Activated CD4-positive, alpha-beta T cell treated with anti-CD3 and anti-CD28 coated beads, Interleukin-2, amount 10 ng/mL, durations not matched to agents 24 days and 14 days (primary cell): ENCODE measurements at places on chromosomes 16 and 17. TPM values are rescaled to one million over a fixed set of nuclear protein-coding genes. Genes with fewer than 3 reads are reported as not detected.

Gene VMO1
- not detected in 2 replicates for total RNA-seq

Gene CTCF
- 60.2 and 62.5 TPM in 2 replicates for total RNA-seq

Gene MARCHF10
- not detected in 2 replicates for total RNA-seq

Gene GGT6
- total RNA-seq = not detected in 2 replicates

Gene SDR42E1
- total RNA-seq = 5.3 and 5.4 TPM in 2 replicates

Gene MPP3
- total RNA-seq = 0.63 TPM in 1 of 2 replicates, not detected in the other

Gene MED13
- 60.1 and 63.4 TPM in 2 replicates for total RNA-seq

Gene CA10
- not detected in 2 replicates for total RNA-seq

Gene CCDC200
- 0.65 and 0.92 TPM in 2 replicates for total RNA-seq

Gene KRT33B
- not detected in 2 replicates for total RNA-seq

Gene SLC12A4
- total RNA-seq = 40.6 and 44.7 TPM in 2 replicates

Gene INCA1
- total RNA-seq = 0.56 and 0.69 TPM in 2 replicates

Gene HCRT
- not detected in 2 replicates for total RNA-seq

Gene ANKS4B
- total RNA-seq = not detected in 2 replicates

Gene PRPF8
- total RNA-seq = 432 and 442 TPM in 2 replicates

Gene KCNH4
- total RNA-seq = 1.6 and 2.3 TPM in 2 replicates

Gene GIT1
- total RNA-seq = 91.3 and 91.4 TPM in 2 replicates

Gene UBE2Z
- 89.3 and 91.4 TPM in 2 replicates for total RNA-seq

Gene PRDM7
- not detected in 2 replicates for total RNA-seq

Gene MMP25
- 8.1 and 10.2 TPM in 2 replicates for total RNA-seq

Gene CBLN1
- total RNA-seq = not detected in 2 replicates

Gene GNAO1
- total RNA-seq = 2.0 and 2.3 TPM in 2 replicates

Gene CCR7
- total RNA-seq = 217 and 220 TPM in 2 replicates

Gene TRAF4
- 155 and 168 TPM in 2 replicates for total RNA-seq

Gene C17orf113
- total RNA-seq = 0.05 and 0.07 TPM in 2 replicates

Gene PRRT2
- total RNA-seq = 1.6 and 1.7 TPM in 2 replicates

Gene KIF2B
- total RNA-seq = not detected in 2 replicates

Gene NOD2
- 8.3 and 9.3 TPM in 2 replicates for total RNA-seq

Gene MYL11
- 1.0 and 1.3 TPM in 2 replicates for total RNA-seq

Gene NHLRC4
- total RNA-seq = 1.1 TPM in 2 replicates

Gene CD7
- total RNA-seq = 413 and 415 TPM in 2 replicates

Gene KRTAP4-3
- total RNA-seq = not detected in 2 replicates
